ENCODE measurements at places on chromosomes 2 and 18.
A peak's percentile ranks its signal among the peaks of the same experiment; 100 is the strongest.

DNA sequence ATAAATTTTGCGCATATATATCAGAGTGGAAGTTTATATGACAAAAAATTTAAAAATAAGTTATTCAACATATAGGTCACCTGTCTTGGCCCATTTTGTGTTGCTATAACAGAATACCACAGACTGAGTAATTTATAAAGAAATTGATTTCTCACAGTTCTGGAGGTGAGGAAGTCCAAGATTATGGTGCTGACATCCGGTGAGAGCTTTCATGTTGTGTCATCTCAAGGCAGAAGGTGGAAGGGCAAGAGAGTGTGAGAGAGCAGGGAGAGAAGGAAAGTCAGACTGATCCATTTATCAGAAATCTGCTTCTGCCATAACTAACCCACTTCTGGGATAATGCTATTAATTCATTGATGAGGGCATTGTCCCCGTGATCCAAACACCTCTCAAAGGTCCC, 9.0 kb upstream of the FEZ2 start:
- DNase-seq = no peak

GRCh38 chr2:138829326-138829919, 49.2 kb upstream of the NXPH2 start:
- peak; percentile 35 for DNase-seq

GRCh38 chr2:19176977-19177376, 181.4 kb downstream of the OSR1 start:
- no peak for DNase-seq

- DNase-seq = no peak
These were observed 34.9 kb upstream of the ATP8B1 start for GRCh38 chr18:57837917-57838548.

DNA sequence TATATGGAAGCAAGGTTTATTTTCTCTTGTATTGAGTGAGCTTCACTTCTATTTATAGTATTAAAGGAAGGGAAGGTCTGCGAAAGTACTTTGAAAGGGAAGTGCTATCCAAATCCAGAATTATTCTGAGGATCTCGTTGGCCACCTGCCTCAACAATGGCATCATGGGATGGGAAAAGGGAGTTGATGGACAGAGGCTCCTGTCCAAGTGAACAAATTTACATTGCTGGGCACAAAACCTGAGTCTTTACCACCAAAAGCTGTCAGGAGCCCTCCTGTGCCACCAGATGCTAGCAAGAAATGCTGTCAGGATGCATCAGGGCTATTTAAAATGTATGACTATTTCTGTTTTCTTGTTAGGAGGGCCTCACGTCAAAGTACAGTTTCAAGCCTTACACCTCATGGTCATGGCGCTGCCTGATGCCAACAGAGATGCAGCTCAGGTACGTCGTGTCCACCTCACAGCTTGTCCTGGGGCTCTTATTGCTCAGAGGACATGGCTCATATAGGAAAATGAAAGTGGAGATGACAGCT, 157.3 kb downstream of the ARHGAP28 start:
- no peak for DNase-seq

- DNase-seq = no peak
These were observed 4.0 kb upstream of the RMC1 start for GRCh38 chr18:23499291-23499781.

GRCh38 chr2:118250001-118250400, 161.7 kb downstream of the INSIG2 start:
- no peak for DNase-seq

GRCh38 chr2:65622499-65622898, 190.1 kb upstream of the SPRED2 start:
- DNase-seq = no peak

GRCh38 chr18:8996771-8997432, 105.6 kb upstream of the NDUFV2 start:
- DNase-seq = no peak

- no peak for DNase-seq
These were observed 108.5 kb downstream of the RAPGEF4 start for GRCh38 chr2:172843902-172844715.

DNA sequence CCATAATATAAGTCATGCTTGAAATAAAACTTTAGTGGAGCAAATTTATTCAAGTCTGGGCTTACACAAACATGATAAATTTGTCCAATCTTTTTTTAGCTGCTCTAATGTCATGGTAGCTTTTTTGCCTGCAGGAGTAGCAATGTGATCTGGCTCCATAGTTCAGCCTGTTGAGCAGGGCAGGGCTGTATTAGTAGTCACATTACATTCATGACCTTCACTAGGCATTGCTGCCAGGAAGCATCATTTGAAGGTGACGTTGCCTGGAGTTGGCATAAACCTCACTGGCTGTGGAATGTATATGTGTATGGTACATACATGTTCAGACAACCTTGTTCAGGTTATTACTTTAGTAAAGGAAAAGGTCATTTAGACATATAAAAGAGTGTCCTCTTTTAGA, 76.6 kb downstream of the CCDC85A start:
- DNase-seq = no peak

DNA sequence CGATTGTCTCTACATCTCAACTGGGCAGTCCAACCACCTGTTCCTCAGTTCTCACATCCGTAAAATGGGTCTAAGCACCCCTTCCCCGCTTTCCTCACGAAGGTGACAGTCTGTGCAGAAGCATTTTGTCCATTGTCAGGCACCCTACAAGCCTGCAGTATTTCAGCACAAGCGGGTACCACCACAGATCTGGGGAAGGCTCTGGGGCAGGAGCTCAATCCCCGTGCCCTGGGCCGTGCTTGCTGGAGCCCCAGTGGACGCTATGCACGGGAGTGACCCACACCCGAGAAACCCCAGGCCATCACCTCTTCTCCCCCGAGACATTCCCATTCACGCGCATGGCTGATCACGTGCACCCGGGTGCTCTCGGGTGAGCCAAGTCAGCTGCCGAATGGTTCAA, 137.7 kb upstream of the PXDN start:
- DNase-seq = no peak

GRCh38 chr2:95275601-95276243, 1.5 kb downstream of the PROM2 start:
- DNase-seq = no peak

- no peak for DNase-seq
These were observed 613.5 kb downstream of the MBD2 start for GRCh38 chr18:53610957-53611356.

DNA sequence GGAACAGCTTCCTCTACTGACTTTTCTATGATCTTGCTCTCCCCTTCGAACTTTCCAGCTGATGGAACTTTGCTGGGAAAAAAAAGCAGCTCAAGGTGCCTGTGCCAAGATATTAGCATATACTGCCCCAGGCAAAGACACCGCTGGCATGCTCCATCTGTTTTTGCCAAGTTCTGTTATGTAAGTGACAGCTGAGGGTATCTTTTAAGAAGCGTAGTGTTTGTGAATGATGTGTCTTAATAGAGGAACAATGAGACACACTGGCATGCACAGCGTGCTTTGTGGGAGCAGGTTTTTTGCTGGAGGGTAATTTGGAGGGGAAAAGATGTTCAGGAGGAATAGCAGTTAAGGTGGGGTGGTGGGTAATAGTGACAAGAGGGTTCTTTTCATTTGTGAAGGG, 47.8 kb downstream of the SLC4A3 start:
- DNase-seq = no peak
